ENCODE measurements at places on chromosomes 7 and 10.

DNA sequence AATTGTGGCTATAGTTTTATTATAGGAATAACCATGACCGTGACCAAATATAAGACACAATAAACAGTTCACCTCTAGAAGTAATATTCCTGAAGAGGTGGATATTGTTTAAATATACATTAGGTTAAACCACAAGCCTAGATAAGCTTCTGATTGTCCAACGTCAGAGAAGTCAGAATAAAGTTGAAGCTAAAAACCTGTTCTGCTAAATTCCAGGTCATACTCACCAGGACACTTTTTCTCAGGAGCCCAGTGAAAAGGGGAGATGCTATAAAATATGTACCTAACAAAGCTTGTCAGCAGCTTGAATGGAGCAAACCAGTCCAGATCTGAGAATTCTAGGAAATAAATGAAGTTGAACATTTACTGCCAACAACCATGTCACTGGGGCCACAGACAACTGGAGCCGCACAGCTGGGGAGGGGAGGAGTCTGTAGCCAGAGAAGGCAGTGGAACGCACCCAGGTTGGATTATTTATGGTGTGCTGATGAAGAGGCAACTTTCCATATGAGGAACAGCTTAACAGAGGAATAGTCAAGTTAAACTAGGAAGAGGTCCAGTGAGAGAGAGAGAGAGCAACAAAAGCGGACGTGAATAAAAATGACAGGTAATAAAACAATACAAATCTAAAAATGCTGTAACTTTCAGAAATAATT, 191.1 kb downstream of the ZNF438 start:
- no peak for DNase-seq

DNA sequence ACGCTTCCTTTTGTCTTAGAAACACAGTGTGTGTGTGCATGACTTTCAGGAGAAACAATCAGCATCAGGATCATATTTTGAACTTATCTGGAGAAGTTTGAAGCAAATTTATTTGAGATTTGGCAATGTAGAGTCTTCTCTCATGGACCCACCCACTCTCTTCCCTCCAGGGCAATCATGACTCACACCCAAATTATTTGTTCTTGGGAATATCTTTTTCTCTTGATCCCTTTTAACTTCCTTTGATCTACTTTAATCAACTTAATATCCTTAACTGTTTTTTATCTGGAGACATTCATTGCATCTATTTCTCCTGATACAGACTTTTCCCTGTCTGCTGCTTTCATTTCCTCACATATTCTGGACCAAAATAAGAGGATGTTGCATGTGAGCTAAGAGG, 1174.3 kb downstream of the GATA3 start:
- no peak for DNase-seq

GRCh38 chr7:74097937-74098614, 14.5 kb downstream of the LIMK1 start:
- no peak for DNase-seq

DNA sequence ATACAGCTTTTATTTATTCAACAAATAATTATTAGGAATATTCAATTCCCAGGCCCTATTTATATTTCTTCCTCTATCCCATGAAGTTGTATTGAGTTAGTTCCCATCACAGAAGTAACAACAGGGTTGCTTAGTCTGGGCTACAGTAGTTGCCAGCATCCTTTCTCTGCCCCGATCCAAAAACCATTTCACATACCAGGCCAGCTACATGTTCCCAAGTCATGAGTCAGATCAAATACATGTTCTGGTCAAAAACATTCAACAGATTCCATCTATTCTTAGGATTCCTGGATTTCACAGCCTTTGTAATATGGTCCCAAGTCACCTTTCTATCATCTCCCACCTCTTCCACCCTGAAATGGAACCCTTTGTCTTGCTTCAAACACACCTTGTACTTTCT, 91.6 kb downstream of the RAB11FIP2 start:
- no peak for DNase-seq

DNA sequence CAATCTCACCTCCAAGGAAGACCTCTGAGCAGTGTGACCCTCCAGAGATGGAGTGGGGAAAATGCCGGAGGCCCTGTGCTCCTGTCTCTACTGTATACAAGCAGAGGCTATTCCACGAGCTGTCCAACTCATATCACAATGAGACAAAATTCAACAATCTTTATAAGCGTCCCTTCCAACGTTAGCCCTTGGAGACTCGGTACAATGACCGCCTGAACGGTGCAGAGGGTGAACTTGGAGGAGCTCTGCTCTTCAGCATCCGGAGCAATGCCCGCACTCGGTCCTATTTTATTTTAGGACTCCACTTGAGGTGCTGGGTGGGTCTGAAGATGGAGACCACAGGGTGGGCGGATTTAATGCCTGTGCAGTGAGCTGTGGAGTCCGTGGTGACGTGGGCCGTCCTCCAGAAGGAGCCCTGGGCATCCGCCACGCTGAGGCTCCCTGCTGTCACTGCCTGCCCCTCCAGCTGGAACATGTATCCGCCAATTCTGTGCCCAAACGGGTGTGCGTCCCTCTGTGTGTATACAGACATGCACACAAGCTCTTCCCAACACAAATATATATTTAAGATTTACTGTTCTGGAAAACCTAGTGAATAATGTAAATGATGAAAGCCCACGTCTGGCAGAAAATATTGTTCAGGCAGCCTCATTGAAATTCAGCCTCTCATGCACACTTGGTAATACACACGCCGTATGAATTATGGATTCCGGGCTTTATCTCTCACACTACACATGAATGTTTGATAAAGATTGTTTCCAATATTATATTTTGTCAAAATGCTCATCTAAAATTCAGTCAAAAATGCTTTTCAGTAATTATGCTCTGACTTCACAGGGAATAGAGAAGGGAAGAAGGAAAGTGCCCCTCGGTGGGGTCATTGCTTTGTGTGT, 239.9 kb upstream of the ZMIZ1 start:
- DNase-seq: no peak

GRCh38 chr10:33235251-33235884, 99.1 kb downstream of the NRP1 start:
- no peak for DNase-seq

DNA sequence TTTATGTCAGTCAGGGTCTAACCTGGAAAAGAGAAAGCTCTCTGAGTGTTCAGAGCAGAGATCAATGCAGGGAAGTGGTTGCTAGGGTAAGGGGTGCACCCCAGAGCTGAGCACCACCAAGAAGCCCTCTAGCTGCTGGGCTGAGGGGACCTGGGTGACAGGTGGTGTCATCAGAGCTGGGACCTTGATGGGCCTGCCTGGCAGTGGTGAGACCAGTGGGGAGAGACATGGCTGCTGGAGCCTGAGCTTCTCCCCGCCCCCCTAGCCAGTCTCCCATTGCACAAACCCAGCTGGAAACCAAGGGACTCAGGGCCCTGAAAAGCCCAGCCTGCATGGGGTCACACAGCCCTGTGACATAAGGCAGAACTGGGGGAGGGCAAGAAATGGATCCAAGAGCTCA, 49.1 kb upstream of the OSBPL3 start:
- DNase-seq: no peak

DNA sequence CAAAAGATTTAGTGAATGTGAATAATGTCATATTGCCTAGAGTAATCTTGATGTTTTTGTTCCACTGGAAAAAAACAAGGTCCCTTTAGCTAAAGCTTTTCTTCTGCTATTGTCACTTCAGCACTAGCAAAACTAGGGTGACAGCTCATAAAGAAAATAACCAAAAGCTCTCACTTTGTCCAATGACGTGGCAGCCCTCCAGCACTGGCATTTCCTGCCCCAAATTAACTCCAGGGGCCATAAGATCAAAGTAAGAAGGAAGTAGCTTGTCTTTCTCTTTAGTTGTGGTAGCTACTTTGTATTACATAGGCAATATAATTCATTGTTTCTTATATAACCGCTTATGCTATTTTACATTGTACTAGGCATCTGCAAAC, 47.3 kb downstream of the LRRN3 start:
- DNase-seq: no peak

Measured in NCI-H1105 (cell line).